IgD-negative memory B cell (primary cell): ENCODE measurements at places on chromosomes 12 and 14. TPM values are rescaled to one million over a fixed set of nuclear protein-coding genes. Genes with fewer than 3 reads are reported as not detected.

ETFBKMT gene
- polyA plus RNA-seq: 1.3 TPM

GYS2 gene
- not detected for polyA plus RNA-seq

KRT86 gene
- polyA plus RNA-seq: not detected

CLEC2A gene
- polyA plus RNA-seq: not detected

ASCL1 gene
- polyA plus RNA-seq: not detected

GZMH gene
- 24.2 TPM for polyA plus RNA-seq

SCFD1 gene
- 60.5 TPM for polyA plus RNA-seq

TARBP2 gene
- polyA plus RNA-seq: 20.8 TPM

PLA2G1B gene
- not detected for polyA plus RNA-seq

ANKS1B gene
- not detected for polyA plus RNA-seq

LLPH gene
- polyA plus RNA-seq: 33.2 TPM

NAP1L1 gene
- polyA plus RNA-seq: 223 TPM

APOF gene
- not detected for polyA plus RNA-seq

MYO1H gene
- polyA plus RNA-seq: not detected

PLBD1 gene
- 1.4 TPM for polyA plus RNA-seq

TAS2R13 gene
- not detected for polyA plus RNA-seq

PITPNM2 gene
- 0.95 TPM for polyA plus RNA-seq

NGB gene
- polyA plus RNA-seq: not detected

CPNE8 gene
- polyA plus RNA-seq: 0.86 TPM

GLIPR1L1 gene
- not detected for polyA plus RNA-seq

LRRC10 gene
- not detected for polyA plus RNA-seq

CABP1 gene
- polyA plus RNA-seq: not detected

PLEK2 gene
- polyA plus RNA-seq: not detected

SERPINA12 gene
- polyA plus RNA-seq: not detected

KRT83 gene
- not detected for polyA plus RNA-seq

MAP3K9 gene
- polyA plus RNA-seq: 5.3 TPM

CLEC2B gene
- polyA plus RNA-seq: 11.4 TPM

RAPGEF3 gene
- polyA plus RNA-seq: 0.26 TPM

SPIC gene
- polyA plus RNA-seq: not detected

STON2 gene
- 0.69 TPM for polyA plus RNA-seq

RFLNA gene
- polyA plus RNA-seq: not detected

RDH12 gene
- polyA plus RNA-seq: 0.11 TPM

KRT85 gene
- polyA plus RNA-seq: not detected

PAH gene
- polyA plus RNA-seq: not detected

NAA30 gene
- polyA plus RNA-seq: 11.6 TPM

RNFT2 gene
- 3.3 TPM for polyA plus RNA-seq

CLEC6A gene
- not detected for polyA plus RNA-seq

NRXN3 gene
- polyA plus RNA-seq: not detected

LGMN gene
- 25.1 TPM for polyA plus RNA-seq

CHGA gene
- 0.44 TPM for polyA plus RNA-seq

GUCY2C gene
- 0.85 TPM for polyA plus RNA-seq
